ENCODE measurements at places on chromosomes 5 and 9.

DNA sequence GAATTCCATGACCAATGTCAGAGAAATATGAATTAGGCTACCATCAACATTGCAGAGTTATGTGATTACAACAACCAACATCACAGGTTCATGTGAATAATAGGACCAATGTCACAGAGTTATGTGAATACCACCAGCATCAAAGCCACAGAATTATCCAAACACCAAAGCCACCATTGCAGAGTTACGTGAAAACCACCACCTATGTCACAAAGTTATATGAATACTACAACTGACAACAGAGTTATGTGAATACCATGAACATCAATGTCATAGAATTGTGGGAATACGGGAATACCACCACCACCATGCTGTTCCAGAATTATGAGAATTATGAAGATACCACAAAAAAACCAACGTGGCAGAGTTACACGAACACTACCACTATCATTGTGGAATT lies 64.8 kb downstream of the SHC3 start:
- no peak for DNase-seq

DNA sequence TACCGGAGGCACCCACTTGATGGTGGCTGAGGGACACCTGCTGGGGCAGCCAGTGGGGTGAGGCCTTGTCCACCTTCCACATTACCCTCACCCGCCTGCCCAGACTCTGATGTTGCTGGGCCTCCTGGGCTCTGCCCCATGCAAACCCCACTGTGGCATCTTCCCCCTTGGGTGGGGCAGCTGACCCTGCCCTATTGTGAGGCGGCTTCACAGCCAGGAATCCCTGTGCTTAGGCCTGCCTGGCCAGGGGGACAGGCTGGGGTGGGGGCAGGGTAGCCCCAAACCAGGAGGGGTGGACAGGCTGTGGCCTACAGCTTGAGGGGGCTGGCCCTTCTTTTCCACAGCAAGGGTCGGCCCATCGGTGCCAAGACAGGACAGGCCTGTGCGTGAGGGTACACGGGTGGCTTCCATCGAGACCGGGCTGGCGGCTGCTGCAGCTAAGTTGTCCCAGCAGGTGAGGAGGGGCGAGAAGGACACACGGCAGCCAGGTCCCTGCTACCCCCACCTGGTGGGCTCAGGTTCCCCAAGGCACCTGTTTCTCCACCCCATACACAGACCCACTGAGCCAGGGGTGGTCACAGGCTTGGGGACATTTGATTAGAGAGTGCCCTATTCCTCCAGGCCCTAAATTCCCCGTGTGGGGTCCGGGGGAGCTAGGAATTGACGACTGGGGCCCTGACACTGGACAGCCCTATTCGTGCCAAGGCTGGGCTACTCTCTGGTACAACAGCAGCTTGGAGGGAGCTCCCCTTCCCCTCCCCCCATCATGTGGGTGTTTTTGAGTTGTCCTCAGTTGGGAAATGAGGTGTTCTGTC lies 99.2 kb downstream of the PHF2 start:
- no peak for DNase-seq

DNA sequence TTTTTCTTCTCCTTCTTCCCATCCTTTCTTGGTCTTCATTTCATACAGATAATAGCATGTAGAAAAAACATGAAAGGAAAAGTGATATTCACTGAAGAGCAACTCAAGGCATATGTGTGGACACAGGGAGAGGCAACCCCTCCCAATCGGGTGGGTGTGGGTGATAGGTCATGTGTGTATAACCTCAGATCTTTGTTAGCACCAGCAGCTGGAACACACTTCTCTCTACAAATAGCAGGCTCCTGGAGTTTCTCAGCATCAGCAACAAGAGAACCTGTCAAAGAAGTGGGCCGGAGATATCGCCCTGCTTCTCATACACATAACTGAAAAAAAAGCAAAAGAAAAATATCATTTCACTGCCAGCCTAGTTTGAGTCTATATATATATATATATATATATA lies 426.4 kb downstream of the DTWD2 start:
- no peak for DNase-seq

- no peak for DNase-seq
These were observed 141.4 kb downstream of the CCDC192 start for GRCh38 chr5:127844581-127845021.

DNA sequence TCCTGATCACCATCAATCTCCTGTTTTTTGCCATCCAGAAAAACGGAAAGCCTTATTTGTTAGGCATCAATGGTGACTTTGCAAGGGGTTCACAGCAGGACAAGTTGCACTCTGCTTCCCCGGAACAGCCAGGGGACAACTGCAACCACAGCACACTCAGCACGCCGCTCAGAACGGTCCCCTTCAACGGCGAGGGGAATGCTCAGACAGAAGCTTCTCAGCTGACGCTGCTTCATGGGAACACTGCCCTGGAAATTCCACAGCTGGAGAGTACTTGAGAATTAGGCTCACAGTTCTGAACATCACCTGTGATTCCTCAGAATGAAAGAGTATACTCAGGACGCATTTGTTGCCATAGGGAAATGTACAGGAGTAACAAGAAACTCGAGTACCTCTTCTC lies 40.1 kb upstream of the PLPP6 start:
- DNase-seq: no peak

- DNase-seq: no peak
These were observed 263.0 kb upstream of the FBXL7 start for GRCh38 chr5:15236911-15237508.

DNA sequence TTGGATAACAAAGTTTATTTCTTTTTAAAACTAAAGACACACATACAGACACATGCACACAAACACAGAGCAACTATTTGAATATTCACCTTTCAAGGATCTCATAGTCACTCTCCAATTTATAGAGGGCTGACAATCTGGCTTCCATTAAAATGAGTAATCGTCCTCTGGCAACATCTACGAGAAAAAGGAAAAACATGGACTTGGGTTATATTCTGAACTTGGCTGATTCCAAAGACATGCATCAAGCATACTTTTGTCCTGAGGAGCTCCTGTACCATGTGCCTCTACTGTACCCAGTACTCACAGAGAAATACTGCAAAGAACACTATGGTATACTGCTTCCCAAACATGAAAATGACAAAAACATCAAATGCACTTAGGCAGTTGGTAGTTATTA lies 15.4 kb downstream of the IARS1 start:
- no peak for DNase-seq

DNA sequence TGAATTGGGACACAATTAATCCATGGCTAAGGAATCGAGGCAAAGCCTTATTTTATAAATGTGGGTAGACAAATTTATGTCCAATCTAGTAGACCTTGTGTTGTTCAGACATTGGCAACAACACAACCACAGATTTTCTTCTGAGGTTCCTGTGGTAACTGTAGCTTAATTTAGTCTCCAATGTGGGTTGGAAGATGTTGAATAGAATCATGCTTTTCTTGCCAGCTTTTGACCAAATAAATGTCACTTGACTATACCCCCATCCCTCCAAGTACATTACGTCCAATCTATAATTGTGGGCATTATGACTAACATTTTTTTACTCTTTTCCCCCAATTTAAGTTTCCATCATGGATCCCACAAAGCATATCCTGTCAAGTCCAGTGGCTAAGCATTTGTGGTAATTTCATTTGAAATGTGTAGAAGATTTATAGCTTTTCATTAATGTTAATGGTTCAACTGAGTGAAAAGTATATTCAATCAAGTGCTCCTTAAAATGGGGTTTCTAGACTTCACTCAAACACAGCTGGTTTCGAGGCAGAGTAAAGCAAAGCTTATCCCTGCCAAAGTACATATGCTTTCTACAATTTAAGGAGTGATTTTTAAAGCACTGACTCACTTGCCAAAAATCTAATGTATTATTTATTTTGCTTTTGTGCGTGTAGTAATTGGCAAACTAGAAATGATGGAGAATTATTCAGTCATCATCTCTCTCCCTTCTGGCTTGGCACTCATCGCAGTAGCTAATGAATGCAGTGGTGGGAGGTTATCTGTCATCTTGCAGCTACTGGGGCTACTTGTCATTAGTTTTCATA lies 141.8 kb downstream of the FAM174A start:
- DNase-seq: no peak

- DNase-seq: no peak
These were observed 47.7 kb upstream of the TCERG1 start for GRCh38 chr5:146399481-146399880.

DNA sequence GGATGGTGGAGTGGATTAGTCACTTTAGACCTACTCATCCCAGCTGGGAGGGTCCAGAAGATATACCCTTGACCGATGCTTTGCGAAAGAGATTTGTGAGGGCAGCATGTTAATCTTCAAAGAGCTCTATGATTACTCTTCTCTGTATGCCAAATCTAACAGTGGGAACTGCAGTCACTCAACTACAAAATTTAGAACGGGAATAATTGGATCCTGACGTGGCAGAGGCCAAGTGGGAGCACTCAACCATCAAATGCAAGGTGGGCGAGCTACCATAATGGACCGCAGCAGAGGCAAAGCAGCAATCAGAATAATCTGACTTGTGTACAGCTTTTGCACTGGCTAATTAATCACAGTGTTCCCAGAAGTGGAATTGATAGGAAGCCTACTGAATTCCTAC lies 20.4 kb downstream of the NSA2 start:
- no peak for DNase-seq

- no peak for DNase-seq
These were observed 1171.2 kb downstream of the CDH12 start for GRCh38 chr5:21681911-21682310.

DNA sequence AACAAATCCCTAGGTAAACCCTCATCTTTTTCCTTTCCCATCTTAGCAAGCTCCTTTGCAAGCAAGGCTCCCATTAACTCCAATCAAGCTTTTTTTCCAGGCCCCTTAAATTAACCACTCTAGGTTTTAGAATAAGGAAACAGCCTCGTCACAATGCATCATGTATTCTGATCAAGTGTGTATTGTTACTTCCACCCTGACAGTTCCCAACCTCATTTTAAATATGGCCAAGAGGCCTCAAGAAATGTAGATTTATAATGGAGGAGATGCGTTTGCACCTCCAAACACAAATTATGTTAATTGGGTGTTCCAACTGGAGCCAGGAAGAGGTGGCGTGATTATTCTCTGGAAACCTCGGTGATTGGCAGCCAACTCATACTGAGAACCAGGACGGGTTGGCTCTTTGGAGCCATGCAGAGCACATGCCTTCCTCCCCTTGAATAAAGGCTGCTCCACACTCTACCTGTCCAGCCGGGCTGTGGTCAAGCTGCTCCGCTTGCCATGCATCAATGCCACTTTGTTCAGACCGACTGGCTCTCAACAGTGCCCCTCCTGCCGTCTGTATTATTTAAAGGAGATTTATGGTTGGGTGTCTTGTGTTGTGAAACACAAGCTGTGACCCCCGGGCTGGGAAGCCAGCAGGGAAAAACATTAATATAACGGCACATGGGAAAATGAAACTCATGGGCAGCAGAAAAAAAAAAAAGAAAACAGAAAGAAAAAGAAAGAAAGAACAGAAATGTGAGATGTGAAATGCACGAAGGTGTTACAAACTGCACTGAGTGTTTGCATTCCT lies 191.1 kb downstream of the EBF1 start:
- no peak for DNase-seq

GRCh38 chr9:2087500-2088313 lies 72.6 kb downstream of the SMARCA2 start:
- no peak for DNase-seq

- no peak for DNase-seq
These were observed 507.7 kb downstream of the CCDC171 start for GRCh38 chr9:16060436-16061129.

GRCh38 chr5:6188976-6189375 lies 189.4 kb downstream of the MED10 start:
- no peak for DNase-seq

GRCh38 chr5:127295454-127295853 lies 4.9 kb downstream of the MEGF10 start:
- DNase-seq: no peak

GRCh38 chr9:107994648-107995047 lies 505.1 kb upstream of the KLF4 start:
- DNase-seq: no peak

GRCh38 chr5:102796009-102796408 lies 40.9 kb downstream of the PAM start:
- DNase-seq: no peak

- DNase-seq: no peak
These were observed 33.5 kb downstream of the SRD5A1 start for GRCh38 chr5:6666762-6667161.

GRCh38 chr5:181170996-181171395 lies 23.6 kb downstream of the OR2V2 start:
- DNase-seq: no peak

GRCh38 chr5:122126756-122127321 lies 2.5 kb upstream of the ZNF474 start:
- DNase-seq: no peak

- no peak for DNase-seq
These were observed 808.7 kb downstream of the PTPRD start for GRCh38 chr9:9804109-9804508.

- no peak for DNase-seq
These were observed 37.9 kb downstream of the CYFIP2 start for GRCh38 chr5:157303667-157304327.

DNA sequence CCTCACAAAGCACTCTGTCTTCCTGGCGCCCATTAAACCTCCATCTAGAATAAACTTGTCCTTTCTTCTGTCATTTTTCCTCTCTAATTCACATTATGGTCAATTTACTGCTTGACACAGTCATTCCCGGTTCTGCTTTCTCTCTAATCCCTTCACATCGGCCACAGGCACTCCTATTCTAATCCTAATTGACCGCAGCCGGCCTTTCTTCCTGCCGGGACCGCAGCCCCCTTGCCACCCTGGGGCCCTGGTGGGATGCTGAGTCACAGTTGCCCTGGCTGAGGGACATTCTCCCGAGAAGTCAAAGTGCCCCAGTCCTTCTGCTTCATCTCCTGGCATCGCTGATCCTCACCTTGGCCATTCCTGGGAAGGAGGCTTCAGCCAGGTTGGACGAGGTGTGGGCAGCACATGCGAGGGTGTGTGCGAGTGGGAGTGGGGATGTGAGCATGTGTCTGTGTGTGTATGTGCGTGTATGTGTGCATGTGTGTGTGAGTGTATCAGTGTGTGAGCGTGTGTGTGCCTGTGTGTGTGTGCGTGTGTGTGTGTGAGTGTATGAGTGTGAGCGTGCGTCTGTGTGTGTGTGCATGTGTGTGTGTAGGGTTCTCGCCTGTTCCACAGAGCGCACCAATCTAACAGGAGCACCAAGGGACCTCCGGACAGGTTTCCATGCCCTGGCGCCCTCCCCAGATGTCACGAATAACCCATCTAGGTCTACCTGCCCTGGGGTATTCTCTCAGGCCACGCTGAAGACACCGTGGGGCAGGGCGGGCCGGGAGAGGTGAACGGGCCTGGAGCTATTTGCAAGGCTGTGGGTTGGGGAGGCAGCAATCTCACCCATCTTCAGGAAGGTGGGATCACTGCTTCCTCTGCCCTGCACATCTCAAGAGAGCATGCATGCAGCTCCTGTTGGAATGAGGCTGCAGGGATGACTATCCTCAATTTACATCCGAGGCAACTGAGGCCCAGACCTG lies 191.2 kb downstream of the PAX5 start:
- no peak for DNase-seq

DNA sequence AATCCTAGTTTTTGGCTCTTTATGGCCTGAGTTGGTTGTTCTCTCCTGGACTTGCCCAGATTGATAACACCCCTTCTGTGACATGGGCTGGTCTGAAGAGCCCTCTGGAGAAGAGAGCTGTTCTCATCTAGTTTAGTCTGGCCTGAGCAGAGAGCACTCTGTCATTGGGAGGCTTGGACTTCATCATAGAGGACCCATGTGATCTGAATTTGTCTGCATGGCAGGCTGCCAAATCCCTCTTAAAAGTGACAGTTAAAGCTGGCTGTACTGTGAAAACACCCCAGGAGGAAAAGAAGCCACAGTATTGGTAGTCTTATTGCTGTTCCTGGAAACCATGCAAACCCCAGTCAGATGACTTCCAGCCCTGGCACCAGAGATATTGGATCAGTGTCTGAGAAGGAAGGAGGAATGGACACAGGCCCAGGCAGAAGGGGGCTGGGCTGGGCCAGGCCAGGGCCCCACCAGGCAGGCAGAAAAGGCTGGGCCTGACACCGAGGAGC lies 3.7 kb upstream of the WDR31 start:
- peak; percentile 15 for DNase-seq

Measured in esophagus squamous epithelium (tissue), 5 donors.